ENCODE measurements at places on chromosomes 3 and 15. TPM values are rescaled to one million over a fixed set of nuclear protein-coding genes. Genes with fewer than 3 reads are reported as not detected.
A peak's percentile ranks its signal among the peaks of the same experiment; 100 is the strongest.

P2RY14 gene
- not detected for polyA plus RNA-seq

SRGAP3 gene
- 0.75 TPM for polyA plus RNA-seq

IQCH gene
- polyA plus RNA-seq: 1.5 TPM

FANCD2OS gene
- not detected for polyA plus RNA-seq

CYP1A2 gene
- polyA plus RNA-seq: not detected

SKOR1 gene
- polyA plus RNA-seq: 0.02 TPM

ACP3 gene
- 0.37 TPM for polyA plus RNA-seq

C3orf20 gene
- polyA plus RNA-seq: not detected

KCNH8 gene
- polyA plus RNA-seq: 0.04 TPM

ECE2 gene
- polyA plus RNA-seq: not detected

USP8 gene
- polyA plus RNA-seq: 53.3 TPM

PYGO1 gene
- polyA plus RNA-seq: 6.7 TPM

- no peak for DNase-seq
These were observed 37.1 kb upstream of the SLC25A36 start for GRCh38 chr3:140904521-140904920.

DNA sequence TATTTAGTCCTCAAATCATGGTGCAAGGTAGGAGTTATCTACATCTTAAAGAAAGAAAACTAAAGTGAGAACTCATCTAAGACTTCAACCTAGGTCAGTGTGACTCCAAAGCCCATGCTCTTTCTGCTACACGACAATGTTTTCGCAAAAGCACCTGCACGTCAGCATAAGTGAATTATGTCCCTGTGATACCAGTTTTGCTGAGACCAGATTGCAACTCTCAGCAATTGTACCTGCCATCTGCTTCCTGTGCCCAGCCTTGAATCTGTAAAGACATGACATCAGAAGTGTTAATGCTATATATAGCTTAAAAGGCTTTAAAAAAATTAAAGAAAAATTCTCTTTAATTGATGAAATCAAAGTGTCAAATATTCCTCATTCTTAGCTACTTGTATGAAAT lies 43.4 kb downstream of the RETNLB start:
- DNase-seq: no peak

DNA sequence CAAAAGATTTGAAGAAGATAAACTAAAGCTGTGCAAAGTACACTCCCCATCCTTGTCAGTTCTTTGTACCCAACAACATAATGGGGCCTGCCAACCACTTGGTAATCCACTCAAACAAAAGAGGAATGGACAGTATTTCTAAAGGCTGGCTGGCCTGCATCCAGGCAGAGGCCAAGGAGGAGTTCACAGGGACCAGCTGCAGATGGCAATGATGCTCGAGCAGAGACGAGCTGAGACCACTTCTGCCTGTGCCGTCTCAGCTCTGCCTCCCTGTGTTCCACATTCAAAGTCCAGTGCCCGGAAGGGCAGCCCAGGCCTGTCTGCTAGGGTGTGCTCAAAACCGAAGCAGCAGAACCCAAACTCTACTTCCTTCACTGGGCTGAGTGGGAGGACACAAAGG lies 14.3 kb downstream of the CXCR6 start:
- DNase-seq: no peak

- DNase-seq: no peak
These were observed 19.8 kb downstream of the C3orf62 start for GRCh38 chr3:49257187-49257586.

DNA sequence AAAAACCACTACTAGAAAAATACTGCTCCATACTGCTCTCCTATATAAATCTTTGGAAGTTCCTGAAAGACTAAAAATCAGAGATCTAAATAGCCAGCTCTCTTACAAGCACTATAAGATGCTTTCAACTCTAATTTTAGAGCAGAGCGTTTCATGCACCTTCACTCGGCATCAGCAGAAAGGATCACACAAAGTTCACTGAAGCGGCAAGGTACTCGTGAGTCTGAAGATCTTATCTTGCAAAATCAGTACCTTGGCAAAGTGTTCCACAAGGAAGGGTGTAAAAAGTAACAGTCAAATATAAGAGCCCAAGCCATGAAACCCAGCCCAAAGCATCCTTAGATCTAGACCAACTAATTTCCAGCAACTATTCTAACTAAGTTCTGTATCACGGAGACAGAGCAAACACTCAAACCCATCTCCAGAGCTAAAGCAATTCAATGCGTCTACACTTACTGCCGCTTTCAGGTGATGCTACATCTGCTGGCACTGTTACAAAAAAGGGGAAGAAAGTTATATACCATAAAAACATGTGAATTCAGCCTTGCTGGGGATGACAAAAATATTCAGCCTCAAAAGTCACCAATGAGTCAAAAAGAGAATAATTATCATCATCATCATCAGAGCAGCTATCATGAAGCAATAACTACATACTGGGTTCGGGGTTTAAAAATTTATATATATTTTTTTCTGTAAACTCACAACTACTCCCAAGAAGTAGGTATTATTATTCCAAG lies 16.3 kb downstream of the VPS39 start:
- DNase-seq: no peak

GRCh38 chr3:193910886-193911738 lies 224.8 kb upstream of the HES1 start:
- no peak for DNase-seq

DNA sequence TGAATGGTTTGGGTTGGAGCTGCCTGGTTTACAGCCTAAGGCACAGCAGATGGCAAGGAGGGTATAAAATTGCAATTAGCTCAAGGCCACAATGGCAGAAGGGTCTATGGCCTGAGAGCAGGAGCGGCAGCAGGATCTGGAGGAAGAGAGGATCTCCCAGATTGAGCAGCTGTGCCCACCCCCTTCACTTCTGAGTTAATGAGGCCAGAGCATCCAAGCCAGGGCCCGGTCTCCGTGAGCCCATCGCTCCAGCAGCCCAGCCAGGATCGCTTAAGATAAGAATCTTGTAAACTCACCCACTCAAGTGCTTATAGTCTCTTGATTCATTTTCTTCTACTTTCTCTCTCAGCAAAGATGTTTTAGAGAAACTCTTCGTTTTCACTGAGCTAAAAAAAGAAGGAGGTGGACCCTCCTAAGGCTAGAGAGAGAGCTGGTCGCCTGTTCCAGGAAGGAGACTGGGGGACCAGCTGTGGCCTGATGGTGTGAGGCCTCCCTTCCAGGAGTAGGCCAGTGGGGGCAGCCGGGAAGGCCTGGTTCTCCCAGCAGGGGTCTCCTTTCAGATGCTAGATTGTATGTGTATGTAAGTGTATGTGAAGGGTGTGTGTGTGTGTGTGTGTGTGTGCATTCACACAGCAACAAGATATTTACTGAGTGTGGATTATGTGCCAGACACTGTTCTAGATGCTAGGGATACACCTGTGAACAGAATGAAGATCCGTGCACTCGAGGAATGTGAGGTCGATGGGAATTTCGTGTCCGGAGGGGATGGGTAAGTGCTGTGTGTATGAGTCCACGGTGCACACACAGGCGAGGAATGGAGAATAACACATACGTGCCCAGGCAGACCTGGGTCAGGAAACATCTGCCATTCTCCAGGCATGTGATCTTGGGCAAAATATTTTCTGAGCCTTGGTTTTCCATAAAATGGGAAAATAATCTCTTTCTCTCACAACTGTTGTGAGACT lies 18.6 kb downstream of the MAGEF1 start:
- no peak for DNase-seq

- no peak for DNase-seq
These were observed 7.2 kb upstream of the STT3B start for GRCh38 chr3:31525532-31525931.

GRCh38 chr3:46027021-46027705 lies at the start of gene XCR1:
Gene XCR1 (minus strand): TSS chr3:46027483. CDS start chr3:46021947, 5,536 bp downstream.
- DNase-seq: no peak

DNA sequence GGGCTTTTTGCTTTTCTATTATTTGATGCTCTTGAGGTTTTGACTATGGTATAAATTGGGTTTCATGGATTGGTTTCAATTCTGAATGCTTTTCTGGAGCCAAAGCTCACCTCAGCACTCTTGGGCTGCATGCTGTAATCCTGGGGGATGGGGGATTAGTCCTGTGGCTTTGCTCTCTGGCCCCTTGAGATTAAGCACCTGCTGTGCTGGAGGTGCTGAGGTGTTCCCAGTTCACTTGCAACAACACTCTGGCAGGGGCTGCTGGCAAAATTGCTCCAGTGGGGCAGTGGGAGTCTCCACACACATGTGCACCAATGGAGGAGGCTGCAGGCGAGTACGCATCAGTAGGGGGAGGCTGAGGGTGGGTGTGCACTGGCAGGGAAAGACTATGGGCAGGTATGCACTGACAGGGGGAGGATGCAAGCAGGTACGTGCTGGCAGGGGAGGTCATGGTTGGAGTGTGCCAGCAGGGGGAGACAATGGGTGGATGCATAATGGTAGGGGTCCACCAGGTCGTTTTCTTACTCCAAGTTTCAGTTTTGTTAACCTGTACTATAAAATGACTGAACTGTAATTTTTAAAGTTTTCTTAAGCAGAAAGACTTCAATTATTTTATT lies 489.2 kb downstream of the FGF12 start:
- DNase-seq: no peak

- DNase-seq: no peak
These were observed 264.2 kb downstream of the ROBO2 start for GRCh38 chr3:77303955-77304699.

- DNase-seq: no peak
These were observed 80.6 kb upstream of the BHLHE40 start for GRCh38 chr3:4898454-4899313.

DNA sequence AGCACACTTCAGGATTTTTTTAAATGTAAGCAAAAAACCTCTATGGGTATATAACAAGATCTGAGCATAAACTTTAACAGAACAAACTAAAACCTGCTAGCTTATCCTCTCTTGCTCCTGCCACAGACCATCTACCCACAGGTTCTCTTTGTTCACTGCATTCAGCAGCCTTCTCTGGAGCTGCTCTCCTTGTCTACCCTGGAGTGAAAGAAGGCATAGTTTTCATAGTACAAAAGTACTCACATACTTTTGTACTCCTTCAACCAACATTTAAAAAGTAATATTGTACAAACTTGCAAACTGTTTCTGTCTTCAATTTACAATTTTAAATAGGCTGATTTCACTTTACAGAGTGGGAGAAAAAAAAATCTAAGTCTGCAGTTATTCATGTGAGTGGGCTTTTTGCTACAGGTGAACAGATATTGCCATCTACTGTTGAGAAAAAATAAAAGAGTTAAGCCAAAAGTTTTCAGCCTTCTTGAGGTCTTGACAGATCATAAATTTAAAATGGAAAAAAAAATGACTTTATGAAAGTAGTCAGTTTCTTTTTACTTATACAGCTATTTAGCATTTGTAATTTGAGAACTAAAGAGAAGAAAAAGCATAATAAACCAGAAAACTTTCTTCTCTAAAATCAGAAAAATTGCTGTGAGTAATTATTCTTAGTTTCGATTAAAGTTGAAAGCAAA lies 20.4 kb downstream of the TERC start:
- no peak for DNase-seq

- no peak for DNase-seq
These were observed 16.4 kb upstream of the SLITRK3 start for GRCh38 chr3:165212580-165212979.

GRCh38 chr3:38579551-38580449 lies 69.7 kb downstream of the SCN5A start:
- no peak for DNase-seq

- DNase-seq: no peak
These were observed 28.0 kb upstream of the TEX9 start for GRCh38 chr15:56337084-56337725.

DNA sequence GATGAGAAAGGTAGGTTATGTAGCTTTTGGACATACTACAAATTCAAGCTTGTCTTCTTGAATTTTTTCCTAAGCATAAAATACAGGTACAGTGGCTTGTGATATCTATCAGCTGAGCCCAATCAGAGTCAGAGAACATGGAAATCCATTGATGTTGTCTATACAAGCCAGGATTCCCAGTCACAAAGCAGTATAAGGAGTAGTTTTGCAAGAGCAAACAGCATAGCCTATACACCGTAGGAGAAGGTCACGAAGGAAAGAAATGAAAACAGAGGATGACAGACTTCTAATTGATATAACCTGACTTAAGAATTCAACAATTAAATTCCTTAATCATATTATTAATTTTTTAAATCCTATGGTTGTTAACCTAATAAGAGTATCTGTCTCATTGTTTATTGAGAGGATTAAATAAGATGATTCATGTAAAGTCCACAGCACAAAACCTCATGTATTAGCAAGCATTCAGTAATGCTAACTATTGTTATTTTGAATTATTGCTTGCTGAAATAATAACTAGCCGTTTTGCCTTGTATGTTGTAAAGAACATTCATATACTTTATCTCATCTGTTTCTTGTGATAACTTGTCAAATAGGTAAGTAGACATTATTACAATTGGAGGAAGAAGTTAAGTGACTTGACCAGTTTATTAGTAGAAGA lies 276.6 kb upstream of the ZPLD1 start:
- DNase-seq: no peak

DNA sequence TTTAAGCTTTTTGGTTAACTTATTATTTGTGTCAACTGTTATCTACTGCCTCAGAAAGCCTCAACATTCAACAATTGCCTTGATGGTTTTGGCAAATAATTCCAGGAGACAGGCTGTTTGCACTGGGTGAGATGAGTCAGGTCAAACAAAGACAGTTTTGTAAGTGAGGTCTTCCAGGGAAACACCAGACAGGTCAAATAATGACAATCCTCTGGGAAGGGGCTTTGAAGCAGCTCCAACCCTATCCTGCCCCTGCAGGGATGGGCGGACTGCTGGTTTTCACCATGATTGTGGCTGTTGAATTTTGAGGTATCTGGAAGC lies 79.4 kb upstream of the PRR23E start:
- no peak for DNase-seq

GRCh38 chr3:2904054-2904453 lies 206.1 kb downstream of the IL5RA start:
- DNase-seq: no peak

- peak; percentile 41 for DNase-seq
These were observed 59.5 kb downstream of the CPA3 start for GRCh38 chr3:148924562-148924961.

DNA sequence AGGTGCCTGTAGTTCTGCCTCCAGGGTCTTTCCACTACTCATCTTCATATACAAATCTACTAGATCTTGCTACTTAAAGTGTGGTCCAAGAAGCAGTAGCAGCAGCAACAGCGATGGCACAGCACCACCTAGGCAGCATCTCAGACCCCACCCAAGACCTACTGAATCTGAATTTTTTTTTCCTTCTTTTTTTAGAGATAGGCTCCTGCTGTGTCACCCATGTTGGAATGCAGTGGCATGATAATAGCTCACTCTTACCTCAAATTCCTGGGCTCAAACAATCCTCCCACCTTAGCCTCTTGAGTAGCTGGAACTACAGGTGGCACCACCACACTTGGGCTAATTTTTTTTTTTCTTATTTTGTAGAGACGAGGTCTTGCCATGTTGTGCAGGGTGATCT lies 346.7 kb upstream of the TGFBR2 start:
- DNase-seq: no peak

All from BJ (cell line).